DND-41 (cell line): ENCODE measurements at places on chromosomes 16 and 17.
A peak's percentile ranks its signal among the peaks of the same experiment; 100 is the strongest.

- DNase-seq: peak; percentile 86
Observed at GRCh38 chr17:21041741-21042457, 912 bp downstream of the USP22 start.

GRCh38 chr17:30421592-30421991 is 42.9 kb downstream of the CPD start:
- no peak for DNase-seq

- no peak for DNase-seq
Observed at GRCh38 chr16:89150981-89151380, 20.6 kb upstream of the CDH15 start.

- DNase-seq: no peak
Observed at GRCh38 chr17:1568950-1569810, 6.6 kb upstream of the PITPNA start.

- DNase-seq: no peak
Observed at GRCh38 chr16:1211451-1212268, 13.4 kb downstream of the TPSG1 start.

DNA sequence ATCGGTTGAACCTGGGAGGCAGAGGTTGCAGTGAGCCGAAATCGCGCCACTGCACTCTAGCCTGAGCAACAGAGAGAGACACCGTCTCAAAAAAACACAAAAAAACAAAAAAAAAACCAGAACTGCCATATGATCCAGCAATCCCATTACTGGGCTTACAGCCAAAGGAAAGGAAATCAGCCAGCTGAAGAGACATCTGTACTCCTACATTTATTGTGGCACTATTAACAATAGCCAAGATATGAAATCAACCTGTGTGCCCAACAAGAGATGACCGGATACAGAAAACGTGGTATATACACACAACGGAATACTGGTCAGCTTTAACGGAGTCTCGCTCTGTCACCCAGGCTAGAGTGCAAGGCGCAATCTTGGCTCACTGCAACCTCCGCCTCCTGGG is 14.6 kb downstream of the FANCA start:
- no peak for DNase-seq

- no peak for DNase-seq
Observed at GRCh38 chr16:84660973-84661372, 12.7 kb downstream of the KLHL36 start.

- DNase-seq: no peak
Observed at GRCh38 chr16:90031186-90031930, 12.1 kb upstream of the DBNDD1 start.

DNA sequence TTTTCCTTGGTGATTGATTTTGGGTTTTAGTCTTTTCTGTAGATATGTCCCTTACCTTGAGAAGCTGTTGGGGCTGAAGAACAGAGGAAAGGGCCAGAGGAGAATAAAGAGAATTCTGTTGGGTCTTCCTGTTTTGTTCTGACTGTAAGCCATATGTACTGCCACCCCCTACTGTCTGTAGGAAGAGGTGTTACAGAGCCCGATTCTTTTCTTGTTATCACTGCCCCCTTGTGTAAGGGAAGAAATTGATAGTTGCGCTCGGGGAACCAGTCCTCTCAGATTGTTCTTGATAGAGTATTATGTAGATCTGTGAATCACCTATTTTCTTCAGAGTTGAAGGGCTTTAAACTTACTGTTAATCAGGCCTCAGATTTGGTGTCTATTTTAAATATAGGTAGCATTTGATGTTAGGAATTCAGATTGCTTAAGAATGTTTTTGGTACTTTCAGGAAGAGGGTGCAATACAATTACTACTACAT is 2.4 kb downstream of the TANC2 start:
- peak; percentile 70 for DNase-seq

DNA sequence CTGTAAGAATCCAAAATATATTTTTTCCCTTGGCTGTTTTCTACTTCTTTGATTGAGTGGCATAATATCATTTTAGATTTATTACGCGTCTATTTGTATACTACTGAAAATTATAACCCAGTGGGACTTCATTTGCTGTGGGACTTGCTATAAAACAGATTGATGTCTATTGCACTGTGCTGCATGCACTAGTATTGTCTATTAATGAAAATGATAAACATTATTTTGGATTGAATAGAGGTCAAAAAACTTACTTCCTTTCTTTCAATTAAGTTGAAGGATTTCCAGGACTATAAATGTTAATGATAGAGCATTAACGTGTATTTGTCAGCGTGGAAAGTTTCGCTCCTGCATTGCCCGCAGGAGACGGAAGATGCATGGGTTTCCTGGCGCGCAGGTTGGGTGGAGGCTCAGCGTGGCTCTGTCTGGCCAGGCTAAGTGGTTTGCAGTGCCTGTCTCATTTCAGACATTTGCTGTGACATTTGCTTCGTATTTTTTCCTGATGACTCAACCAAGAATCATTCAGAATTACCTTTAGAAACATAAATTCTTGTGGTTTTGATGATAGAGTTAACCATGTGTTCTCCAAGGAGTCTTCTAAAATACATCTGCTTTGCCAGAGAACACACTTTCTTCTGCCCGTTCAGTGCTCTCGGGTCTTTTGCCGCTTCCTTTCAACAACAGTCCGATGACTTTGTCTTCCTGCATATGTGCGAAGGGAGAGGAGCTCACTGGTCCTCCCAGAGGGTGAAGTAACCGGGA is 216.7 kb downstream of the RPTOR start:
- peak; percentile 69 for DNase-seq
